ENCODE measurements at places on chromosomes 6 and 20.

DNA sequence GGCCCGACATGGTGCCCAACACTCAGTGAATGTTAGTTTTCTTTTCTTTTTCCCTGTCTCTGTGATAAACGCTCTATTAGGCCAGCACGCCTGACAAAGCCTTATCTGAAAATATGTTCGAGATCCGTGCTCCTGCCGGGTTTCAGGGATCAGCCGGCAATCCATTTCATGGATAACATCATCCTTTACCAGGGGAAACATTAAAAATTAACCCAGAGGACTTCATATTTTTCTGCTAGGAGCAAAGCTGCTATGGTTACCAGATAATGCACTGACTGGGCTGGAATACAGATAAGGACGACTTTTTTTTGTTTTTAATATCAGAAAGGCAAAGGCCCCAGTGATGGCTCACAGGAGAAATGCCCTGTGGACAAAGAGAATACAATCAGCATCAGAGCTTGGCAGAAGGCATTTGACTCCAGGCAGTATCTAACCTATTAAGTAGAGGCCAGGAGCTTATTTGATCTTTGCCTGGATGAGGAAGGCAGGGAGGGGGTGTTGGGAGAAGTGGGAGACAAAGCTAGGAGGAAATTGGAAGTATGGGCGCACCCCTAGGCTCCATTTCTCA lies 482.0 kb upstream of the CHD6 start:
- DNase-seq: no peak

DNA sequence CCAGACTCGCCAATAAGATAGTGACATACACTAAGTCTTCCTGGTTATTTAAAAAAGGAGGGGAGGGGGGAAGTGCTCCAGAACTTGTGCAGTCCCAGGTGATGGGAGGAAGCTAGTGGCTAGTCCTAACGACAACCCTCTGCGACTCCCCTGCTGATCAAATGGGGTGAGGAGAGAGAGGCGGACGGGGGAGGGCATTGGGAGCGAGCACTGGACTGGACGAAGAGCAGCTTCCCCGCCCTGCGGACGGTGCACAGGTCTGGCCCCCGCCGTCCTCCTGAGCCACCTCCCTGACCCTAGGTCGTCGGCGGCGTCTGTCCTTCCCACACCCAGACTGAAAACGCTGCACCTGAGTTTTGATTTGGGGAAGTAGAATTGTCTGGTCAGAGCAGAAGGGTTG lies 2.2 kb upstream of the OLIG3 start:
- no peak for DNase-seq

DNA sequence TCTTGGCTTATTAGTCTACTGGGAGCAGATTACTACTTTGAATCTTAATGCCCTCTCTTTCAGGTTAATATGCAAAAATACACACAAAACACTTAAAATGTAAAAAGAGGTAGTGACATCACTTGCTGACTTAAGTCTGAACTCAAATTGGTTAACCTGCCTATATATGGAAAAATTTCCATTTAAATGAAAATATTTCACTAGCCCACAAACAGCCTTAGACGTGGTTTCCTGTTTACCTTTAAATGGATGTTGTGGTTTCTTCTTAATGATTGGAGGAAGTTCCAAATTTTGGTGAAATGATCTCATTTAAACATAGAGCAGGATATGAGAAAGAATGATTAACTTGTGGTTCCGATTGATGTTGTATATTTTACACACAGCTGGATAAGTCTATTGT lies 553.7 kb downstream of the CD109 start:
- DNase-seq: no peak

- DNase-seq: no peak
Observed at GRCh38 chr20:9501473-9501872, 12.9 kb upstream of the LAMP5 start.

- DNase-seq: no peak
Observed at GRCh38 chr20:33372993-33373441, 28.3 kb downstream of the CDK5RAP1 start.

DNA sequence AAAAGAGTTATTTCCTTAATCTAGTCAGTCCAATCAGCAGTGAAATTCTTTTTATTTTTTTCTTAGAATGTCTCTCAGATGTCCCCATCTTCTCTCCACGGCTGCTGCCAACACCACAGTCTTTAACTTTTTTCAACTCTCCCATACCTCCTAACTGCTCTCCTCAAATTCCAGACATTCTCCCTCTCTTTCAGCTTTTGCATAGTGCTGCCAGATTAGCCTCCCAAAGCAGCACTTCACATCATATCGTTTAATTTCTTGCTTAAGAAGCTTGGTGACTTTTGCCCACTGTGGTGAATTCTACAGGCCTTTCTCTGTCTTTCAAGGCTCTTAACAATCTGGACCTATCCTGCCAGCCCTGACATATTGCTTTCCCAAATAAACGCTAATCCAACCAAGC lies 233.4 kb downstream of the UST start:
- DNase-seq: no peak

- no peak for DNase-seq
Observed at GRCh38 chr20:35939264-35939663, 15.0 kb downstream of the SCAND1 start.

Measured in bone marrow (tissue), 2 donors.